ENCODE measurements at places on chromosomes 4 and X. TPM values are rescaled to one million over a fixed set of nuclear protein-coding genes. Genes with fewer than 3 reads are reported as not detected.

ATP1B4 gene
- total RNA-seq: not detected

TSC22D3 gene
- total RNA-seq: 47.3 TPM

- DNase-seq: no peak
- H3K4me1 ChIP-seq: peaks cover 4% of the 10 kb centered on the region
- no peak overlapping the region for H3K4me3 ChIP-seq
- H3K27me3 ChIP-seq: no peaks in the 10 kb centered on the region
- H3K27ac ChIP-seq: no peak overlapping the region
These were observed 268.7 kb downstream of the NR3C2 start for GRCh38 chr4:148173397-148174017.

GRCh38 chr4:123350191-123350544 lies 46.4 kb upstream of the SPRY1 start:
- H3K36me3 ChIP-seq: no peaks in the 10 kb centered on the region
- no peak overlapping the region for H3K27ac ChIP-seq
- no peak overlapping the region for H3K4me3 ChIP-seq
- DNase-seq: no peak

GRCh38 chrX:20320461-20321159 lies 53.9 kb upstream of the RPS6KA3 start:
- H3K4me1 ChIP-seq: peaks cover 9% of the 10 kb centered on the region
- H3K27me3 ChIP-seq: no peaks in the 10 kb centered on the region
- no peak overlapping the region for H3K27ac ChIP-seq

NHSL2 gene
- 0.51 TPM for total RNA-seq

DNA sequence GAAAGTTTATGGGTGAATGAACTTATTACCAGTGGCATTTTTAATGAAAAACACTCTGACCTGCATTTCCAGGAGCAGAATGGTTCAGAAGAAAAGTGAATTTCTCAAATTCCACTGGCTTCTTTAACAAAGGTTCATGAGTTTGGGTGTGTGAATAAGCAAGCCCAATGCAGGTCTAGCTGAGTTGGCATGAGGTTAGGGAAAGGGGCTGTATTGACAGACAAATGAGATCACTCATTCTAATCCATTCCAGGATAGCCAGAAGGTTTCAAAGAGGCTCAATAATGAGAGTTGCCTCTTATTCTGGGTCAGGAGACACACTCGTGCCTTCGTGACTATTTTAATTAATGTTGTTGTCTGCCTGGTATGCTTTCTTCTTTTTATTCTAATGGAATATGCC lies 43.7 kb upstream of the NPY2R start:
- H3K4me1 ChIP-seq: no peaks in the 10 kb centered on the region
- no peaks in the 10 kb centered on the region for H3K27me3 ChIP-seq
- no peak for DNase-seq
- H3K27ac ChIP-seq: no peak overlapping the region
- H3K4me3 ChIP-seq: no peak overlapping the region

POU3F4 gene
- not detected for total RNA-seq

- peaks cover 7% of the 10 kb centered on the region for H3K4me1 ChIP-seq
- H3K4me3 ChIP-seq: no peak overlapping the region
- H3K27ac ChIP-seq: no peak overlapping the region
- H3K36me3 ChIP-seq: no peaks in the 10 kb centered on the region
These were observed 37.2 kb downstream of the CPLX1 start for GRCh38 chr4:788636-789297.

SERTM2 gene
- total RNA-seq: not detected

- no peaks in the 10 kb centered on the region for H3K4me1 ChIP-seq
- H3K27ac ChIP-seq: no peak overlapping the region
- no peak for DNase-seq
- H3K4me3 ChIP-seq: no peak overlapping the region
- H3K27me3 ChIP-seq: no peaks in the 10 kb centered on the region
- no peaks in the 10 kb centered on the region for H3K36me3 ChIP-seq
These were observed 2.0 kb upstream of the SYP start for GRCh38 chrX:49202022-49202421.

GRCh38 chrX:66018585-66019309 lies 21.1 kb downstream of the VSIG4 start:
- no peaks in the 10 kb centered on the region for H3K36me3 ChIP-seq
- H3K4me3 ChIP-seq: no peak overlapping the region
- H3K27ac ChIP-seq: peak overlapping the region; percentile 70
- peaks cover 80% of the 10 kb centered on the region for H3K4me1 ChIP-seq

ZNF157 gene
- total RNA-seq: 0.79 TPM
